EL (cell line): ENCODE measurements at places on chromosomes 5 and 9.

GRCh38 chr5:23221831-23222230 is 285.6 kb upstream of the PRDM9 start:
- no peak for DNase-seq

DNA sequence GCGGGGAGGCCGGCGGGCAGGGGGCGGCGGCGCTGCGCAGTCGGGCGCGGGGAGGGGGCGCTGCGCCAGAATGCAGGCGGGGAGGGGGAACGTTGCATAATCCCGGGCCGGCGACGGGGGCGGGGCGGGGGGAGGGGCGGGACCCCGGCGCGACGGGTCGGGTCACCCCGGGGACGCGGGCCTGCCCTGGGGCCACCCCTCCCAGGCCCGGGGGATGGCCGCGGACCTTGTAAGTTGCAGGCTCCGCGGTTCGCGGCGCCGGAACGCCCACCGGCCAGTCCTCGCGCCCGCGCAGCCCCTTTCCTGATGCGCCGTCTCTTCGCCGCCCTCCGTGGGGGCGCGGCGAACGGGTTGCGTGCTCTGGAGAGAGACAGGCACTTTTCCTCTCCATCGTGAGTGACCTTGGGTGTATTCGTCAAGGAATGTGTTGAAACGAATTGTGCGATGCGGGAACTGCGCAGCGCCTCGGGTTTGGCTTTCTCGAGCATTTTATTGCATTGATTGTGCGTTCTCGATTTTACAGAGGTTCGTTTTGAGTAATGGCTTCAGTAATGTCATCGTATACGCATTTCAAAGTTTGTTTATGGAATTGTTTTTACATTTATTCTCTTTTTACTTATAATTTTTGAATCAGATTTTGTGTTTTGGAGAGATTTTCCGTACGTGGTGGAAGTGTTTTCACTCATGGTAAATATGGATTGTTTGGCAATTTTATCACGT is 802 bp downstream of the SPIN1 start:
- peak; percentile 86 for DNase-seq

GRCh38 chr5:138872841-138873465 is 2.2 kb downstream of the LRRTM2 start:
- no peak for DNase-seq

DNA sequence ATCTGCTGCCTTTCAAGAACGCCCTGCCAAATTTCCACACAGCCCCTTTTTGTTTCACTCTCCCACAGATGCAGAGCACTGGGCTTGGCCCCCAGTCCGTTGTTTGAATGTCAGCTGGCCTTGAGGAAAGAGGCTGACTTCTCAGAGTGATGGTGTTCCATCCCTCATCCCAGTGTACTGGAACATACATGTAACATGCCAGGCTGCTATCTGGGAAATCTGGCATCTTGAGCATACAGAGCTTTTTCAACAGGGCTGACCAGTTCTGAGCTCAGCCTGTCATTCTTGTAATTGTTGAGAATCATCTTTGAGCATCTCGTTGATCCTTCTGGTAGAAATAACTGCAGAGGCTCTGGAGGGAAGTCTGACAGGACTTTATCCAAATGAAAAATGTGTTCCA is 2.8 kb downstream of the GALNT10 start:
- no peak for DNase-seq
